Muscle of back (tissue), 13 donors: ENCODE measurements at places on chromosomes 3 and 15.
A peak's percentile ranks its signal among the peaks of the same experiment; 100 is the strongest.

GRCh38 chr3:120568598-120568997 is 27.5 kb upstream of the NDUFB4 start:
- DNase-seq, result no peak

- DNase-seq, result no peak
These were observed 2.1 kb downstream of the GRM2 start for GRCh38 chr3:51709004-51709420.

DNA sequence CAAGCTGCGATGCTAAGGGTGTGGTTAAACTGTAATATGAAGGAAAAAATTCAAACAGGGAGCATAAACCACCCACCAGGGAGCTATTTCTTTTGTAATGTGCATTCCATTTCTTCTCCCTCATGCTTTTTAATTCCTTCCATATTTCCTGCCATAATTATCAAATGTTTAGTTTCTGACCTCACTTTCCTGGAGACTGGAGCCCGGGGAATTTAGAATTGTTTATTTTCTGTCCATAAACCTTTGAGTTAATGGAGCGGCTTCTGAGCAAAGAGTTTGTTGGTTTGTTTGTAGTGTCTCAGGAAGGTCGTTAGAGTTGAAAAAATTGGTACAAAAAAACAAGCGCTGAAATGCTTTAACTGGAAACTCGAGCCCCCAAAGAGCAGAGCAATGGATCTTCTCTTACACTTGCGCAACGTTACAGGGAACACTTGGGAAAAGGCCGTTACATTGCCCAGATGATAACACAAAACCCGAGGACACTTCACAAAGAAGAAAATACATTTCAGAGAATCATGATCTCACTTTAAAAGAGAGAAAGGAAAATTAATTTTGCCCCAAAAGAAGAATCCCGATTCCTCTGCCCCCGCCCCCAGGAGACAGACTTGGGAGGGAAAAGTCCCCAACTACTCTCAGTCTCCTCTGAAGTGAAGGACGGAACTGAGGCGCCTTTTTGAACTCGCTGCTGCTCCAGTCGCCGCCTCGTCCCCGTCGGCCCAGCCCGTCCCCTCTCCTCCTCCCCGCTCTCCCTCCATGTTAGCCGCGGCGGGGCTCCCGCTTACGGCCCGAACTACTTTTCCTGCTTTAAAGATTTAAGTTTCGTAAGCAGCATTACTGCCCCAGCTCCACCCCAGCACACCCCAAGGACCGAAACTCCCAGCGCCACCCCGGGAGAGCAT is 842 bp downstream of the FSTL1 start:
- peak; percentile 81 for DNase-seq

DNA sequence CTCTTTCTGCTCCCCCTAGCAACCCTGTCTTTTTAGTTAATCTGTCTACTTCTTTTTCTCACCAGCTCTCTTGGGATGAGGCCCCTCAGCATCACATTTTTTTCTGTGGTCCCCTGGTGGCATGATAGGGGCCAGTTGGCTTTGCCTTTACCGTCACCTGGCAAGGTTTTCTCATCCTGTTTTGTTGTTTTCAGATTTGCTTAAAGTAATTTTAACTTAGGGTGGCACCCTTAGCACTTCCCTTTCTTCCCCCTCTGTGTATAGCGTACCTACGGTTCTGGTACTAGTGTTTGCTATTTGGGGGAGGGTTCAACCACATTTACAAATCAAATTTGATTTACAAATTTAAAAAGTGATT is 35.6 kb downstream of the PDCD6IP start:
- no peak for DNase-seq

- DNase-seq, result no peak
These were observed 567.2 kb upstream of the NECTIN3 start for GRCh38 chr3:110504401-110504800.

DNA sequence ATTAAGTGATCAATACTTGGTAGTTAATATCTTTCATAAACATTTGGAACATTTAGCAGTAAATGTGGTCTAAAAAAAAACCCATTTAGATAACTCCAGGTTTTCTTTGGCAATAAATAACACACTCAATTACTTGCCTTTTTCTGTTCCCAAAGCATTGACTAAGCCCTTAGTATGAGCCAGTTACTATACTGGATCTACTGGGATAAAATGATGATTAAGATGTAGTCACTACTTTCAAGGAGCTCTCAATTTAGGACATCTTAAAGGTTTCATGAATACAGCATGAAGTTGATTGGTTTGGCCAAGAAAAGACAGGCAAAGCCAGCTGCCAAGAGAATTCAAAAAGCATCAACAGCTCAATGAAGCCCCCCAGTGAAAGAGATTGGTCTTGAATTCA is 250.9 kb downstream of the EPHA3 start:
- no peak for DNase-seq
